ENCODE measurements at places on chromosomes 3 and 15.

- peak; percentile 61 for DNase-seq
Measured at GRCh38 chr15:50358845-50359244, 3.8 kb upstream of the GABPB1 start.

- DNase-seq: peak; percentile 87
Measured at GRCh38 chr3:192917404-192918274, at the start of gene MB21D2. TSS of gene MB21D2 (minus strand) at chr3:192917856. CDS start at chr3:192917840, 16 bp downstream.

GRCh38 chr3:22117751-22118346 is 366.8 kb upstream of the ZNF385D start:
- peak; percentile 24 for DNase-seq

DNA sequence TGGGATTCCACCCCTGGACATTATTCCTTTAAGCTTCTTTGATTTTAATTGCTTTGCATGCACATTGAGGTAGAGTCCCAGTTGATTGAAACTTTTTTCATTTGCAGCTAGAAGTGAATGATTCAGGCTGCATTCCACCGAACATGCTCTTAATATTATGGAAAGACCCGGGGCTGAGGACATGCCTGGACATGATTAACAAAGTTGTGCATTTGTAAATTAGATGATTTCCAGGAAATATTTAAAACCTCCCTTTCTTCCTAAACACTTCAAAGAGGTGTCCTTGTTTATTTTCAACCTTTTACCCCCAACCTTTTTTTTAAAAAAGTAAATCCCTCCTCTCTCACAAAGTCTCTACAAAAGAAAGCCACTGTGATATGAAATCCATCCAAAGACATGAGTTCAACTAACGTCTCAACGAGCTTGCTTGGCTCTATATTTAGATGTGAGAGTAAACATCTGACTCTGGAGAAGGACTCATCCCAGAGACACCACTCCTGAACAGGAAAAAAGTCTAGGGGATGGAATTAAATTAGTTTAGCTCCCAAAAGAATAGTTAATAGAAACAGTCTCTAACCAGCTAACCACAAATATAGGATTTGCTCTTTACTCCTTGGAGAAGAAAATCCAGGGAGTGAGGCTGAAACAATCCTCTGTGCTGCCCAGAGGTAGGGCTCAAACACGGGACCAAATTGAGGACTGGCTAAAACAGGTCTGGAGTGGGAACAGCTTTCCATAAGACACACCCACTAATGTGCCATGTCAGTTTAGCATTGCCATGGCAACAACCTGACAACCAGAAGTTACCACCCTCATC is 83.1 kb downstream of the XXYLT1 start:
- DNase-seq: no peak
